ENCODE measurements at places on chromosomes 1 and 21.
A peak's percentile ranks its signal among the peaks of the same experiment; 100 is the strongest.

GRCh38 chr1:36621531-36621930 lies 138.8 kb upstream of the CSF3R start:
- H3K36me3 ChIP-seq = no peaks in the 10 kb centered on the region
- no peak overlapping the region for H3K27ac ChIP-seq
- no peak overlapping the region for H3K4me3 ChIP-seq
- no peaks in the 10 kb centered on the region for H3K4me1 ChIP-seq

- H3K27me3 ChIP-seq = no peaks in the 10 kb centered on the region
- H3K4me3 ChIP-seq = no peak overlapping the region
- no peaks in the 10 kb centered on the region for H3K36me3 ChIP-seq
- H3K27ac ChIP-seq = no peak overlapping the region
- DNase-seq = no peak
Observed at GRCh38 chr1:201096041-201096461, 16.2 kb downstream of the CACNA1S start.

DNA sequence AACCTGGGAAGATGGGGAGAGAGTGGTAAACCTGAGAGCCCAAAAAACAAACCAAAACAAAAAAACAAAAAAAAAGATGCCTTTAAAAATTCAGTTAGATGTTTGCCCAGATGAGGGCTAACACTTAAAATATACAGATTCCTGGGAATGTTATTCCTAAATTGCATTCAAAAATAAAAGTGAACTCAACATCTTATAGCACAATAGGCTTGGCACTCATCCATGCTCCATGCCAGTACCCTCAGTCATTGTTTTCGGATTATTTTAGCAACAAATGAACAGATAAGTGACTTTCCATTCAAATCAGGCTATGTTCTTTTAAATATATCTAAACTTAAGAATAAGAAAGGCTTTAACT lies 3.7 kb downstream of the ATP1A1 start:
- H3K36me3 ChIP-seq = peaks cover 5% of the 10 kb centered on the region
- H3K4me3 ChIP-seq = peak overlapping the region; percentile 97
- H3K27ac ChIP-seq = no peak overlapping the region
- H3K4me1 ChIP-seq = peaks cover 29% of the 10 kb centered on the region

- DNase-seq = no peak
- H3K36me3 ChIP-seq = no peaks in the 10 kb centered on the region
- no peaks in the 10 kb centered on the region for H3K4me1 ChIP-seq
- no peak overlapping the region for H3K4me3 ChIP-seq
- H3K27ac ChIP-seq = peak overlapping the region; percentile 93
- H3K27me3 ChIP-seq = no peaks in the 10 kb centered on the region
Observed at GRCh38 chr1:163399001-163399400, 77.2 kb downstream of the NUF2 start.

- no peaks in the 10 kb centered on the region for H3K36me3 ChIP-seq
- DNase-seq = no peak
- H3K4me3 ChIP-seq = no peak overlapping the region
- H3K27me3 ChIP-seq = peaks cover 40% of the 10 kb centered on the region
- no peak overlapping the region for H3K27ac ChIP-seq
- H3K4me1 ChIP-seq = no peaks in the 10 kb centered on the region
Observed at GRCh38 chr1:6207075-6207885, 1.4 kb downstream of the RNF207 start.

GRCh38 chr21:29194847-29195246 lies 64.4 kb downstream of the MAP3K7CL start:
- no peak overlapping the region for H3K4me3 ChIP-seq
- H3K27me3 ChIP-seq = no peaks in the 10 kb centered on the region
- no peak for DNase-seq
- H3K4me1 ChIP-seq = peaks cover 5% of the 10 kb centered on the region
- no peak overlapping the region for H3K27ac ChIP-seq

GRCh38 chr1:186802388-186802787 lies 26.4 kb upstream of the PLA2G4A start:
- no peaks in the 10 kb centered on the region for H3K27me3 ChIP-seq
- H3K27ac ChIP-seq = no peak overlapping the region
- H3K4me1 ChIP-seq = no peaks in the 10 kb centered on the region
- H3K4me3 ChIP-seq = no peak overlapping the region
- H3K36me3 ChIP-seq = no peaks in the 10 kb centered on the region

DNA sequence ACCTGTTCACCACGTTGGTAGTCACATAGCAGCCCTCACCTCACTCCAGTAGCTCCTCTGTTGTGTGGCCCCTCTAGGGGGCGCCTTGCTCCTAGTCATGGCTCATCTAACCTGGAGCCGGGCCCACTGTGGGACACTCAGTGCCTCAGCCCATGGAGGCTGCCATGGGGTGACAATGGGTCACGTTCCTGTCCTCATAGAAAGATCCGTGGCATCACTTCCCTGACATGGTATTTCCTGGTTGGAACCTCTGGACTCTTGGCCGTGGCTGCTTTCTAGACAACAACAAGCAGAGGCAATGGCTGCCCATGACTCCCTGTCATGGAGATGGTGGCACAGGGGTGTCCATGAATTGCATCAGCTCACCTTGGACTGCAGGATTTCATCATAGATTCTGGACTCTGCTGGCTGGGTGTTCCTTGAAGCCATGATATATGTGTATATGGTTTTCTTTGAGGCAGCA lies 27.5 kb upstream of the SLAMF6 start:
- DNase-seq = peak; percentile 81
- H3K4me1 ChIP-seq = no peaks in the 10 kb centered on the region
- no peak overlapping the region for H3K4me3 ChIP-seq
- no peaks in the 10 kb centered on the region for H3K36me3 ChIP-seq

- no peak overlapping the region for H3K27ac ChIP-seq
- no peaks in the 10 kb centered on the region for H3K27me3 ChIP-seq
- DNase-seq = no peak
- H3K4me3 ChIP-seq = no peak overlapping the region
- no peaks in the 10 kb centered on the region for H3K4me1 ChIP-seq
Observed at GRCh38 chr1:3865606-3866160, 8.4 kb downstream of the DFFB start.

DNA sequence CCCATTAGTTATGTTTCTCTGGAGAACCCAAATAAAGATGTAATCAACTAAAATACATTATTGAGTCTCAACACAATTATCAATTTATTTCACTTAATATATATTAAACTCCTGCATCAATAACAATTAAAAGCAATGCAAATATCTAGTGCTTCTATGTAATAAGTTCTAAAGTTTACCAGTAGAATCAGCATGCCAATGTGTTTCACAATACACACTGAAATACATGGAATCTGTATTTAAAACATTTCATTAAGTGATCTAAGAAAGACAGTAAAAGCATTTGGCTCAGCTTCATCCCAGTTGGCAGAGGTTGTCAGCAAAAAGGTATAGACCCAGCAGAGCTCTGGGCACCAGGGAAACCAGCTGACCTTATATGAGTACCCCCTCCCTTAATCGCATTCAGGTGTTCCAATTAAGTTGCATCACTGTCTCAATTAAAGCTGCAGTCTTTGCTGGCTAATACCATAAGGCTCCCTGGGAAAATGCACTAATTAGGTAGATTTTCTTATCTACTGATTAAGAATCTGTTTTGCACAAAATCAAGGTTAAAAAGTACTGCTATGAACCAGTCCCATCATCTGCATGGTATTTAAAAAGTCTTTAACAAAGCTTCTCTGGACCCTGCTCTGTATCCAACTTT lies 63.1 kb downstream of the NIBAN1 start:
- no peak overlapping the region for H3K27ac ChIP-seq
- H3K36me3 ChIP-seq = no peaks in the 10 kb centered on the region
- H3K27me3 ChIP-seq = no peaks in the 10 kb centered on the region
- peaks cover 7% of the 10 kb centered on the region for H3K4me1 ChIP-seq
- no peak for DNase-seq

DNA sequence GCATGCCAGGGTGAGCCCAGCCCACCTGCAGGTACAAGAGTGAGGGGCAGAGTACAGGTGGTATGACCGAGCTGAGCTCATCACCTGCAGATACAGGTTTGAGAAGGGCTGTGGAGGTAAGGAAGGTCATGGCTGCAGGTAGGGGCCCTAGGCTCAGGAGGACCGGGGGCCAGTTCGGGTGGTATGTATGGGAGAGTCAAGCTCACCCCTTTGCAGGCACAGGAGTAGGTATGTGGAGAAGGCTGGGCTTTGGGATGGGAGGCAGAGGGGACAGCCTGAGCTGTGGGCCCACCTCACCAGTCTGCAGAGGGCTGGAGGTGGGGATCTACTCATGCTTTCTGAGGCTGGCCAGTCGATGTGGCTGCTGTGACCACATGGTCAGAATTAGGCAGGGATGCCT lies 17.2 kb downstream of the PODN start:
- H3K4me3 ChIP-seq = no peak overlapping the region
- no peaks in the 10 kb centered on the region for H3K36me3 ChIP-seq
- no peaks in the 10 kb centered on the region for H3K27me3 ChIP-seq
- H3K27ac ChIP-seq = no peak overlapping the region
